ENCODE measurements at places on chromosomes 4 and X.

DNA sequence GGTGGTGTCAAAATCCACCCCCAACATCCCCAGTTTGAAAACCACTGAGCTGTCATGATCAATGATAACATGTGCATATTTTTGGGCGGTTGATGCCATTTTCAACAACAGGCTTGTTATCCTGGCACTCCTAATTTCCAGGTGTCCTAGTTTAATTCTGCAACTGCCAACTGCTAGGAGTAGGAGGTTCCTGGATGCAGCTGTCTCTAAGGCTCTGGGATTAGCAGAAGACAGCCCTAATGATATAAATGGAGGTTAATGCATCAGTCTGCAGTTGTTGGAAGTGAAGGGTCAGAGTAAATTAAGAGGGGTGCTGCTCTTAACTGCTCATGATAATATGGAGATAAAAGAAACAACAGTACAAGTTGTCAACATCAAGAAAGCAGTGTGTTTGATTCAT lies 23.8 kb downstream of the ARFIP1 start:
- DNase-seq = no peak

DNA sequence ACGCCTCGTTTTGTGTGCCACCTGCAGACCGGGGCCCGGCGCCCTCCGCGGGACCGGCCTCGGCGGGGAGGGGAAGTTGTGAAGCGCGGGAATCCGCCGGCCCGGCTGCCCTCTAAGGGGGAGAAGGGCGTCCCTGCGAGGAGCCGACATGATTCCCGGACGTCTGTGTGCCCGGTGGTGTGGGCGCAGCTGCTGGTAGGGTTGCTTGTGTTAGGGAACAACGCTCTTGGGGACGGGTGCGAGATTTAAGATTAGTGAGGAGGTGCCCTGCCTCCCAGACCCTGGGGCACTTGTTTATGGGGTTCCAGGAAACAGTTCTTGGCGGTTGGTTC lies 627 bp downstream of the CDKN2AIP start:
- no peak for DNase-seq

GRCh38 chr4:48504352-48504751 lies 14.3 kb downstream of the ZAR1 start:
- no peak for DNase-seq

DNA sequence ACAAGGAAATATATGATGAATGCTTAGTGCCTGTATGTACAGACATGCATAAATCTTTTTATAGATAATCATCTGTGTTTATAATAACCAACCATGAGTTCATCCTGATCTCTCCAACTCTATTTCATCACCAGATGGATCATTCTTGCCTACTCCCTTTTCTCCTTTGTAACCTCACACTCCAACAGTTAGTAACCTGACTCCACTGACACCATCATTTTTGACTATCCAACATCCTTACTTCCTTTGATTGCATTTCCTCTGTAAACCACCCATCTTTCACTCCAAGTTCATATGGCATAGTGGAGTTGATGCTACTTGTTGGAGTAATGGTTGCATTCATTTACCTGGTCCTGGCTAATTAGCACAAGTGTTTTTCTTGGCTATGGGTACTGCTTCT lies 170.6 kb downstream of the ZNF330 start:
- no peak for DNase-seq

DNA sequence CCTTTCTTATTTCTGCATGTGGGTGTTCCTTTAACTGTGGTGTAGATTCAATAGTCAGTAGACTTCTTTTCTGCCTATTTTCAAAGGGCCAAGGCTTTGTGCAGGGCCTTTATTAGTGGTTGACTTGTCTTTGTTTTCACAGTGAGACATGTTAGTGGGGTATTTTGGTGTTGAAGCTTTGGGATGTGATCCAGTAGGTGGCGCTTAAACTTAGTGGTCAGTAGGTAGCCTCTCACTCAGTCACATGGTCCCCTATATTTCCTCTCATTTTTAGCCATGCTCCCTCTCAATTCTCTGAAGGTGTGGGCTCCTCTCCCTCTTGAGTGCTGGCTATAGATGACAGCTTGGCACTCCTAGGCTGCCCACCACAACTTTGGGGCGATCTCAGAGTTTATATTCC lies 23.4 kb upstream of the SLC10A7 start:
- no peak for DNase-seq

GRCh38 chr4:78638337-78639172 lies 87.0 kb downstream of the ANXA3 start:
- DNase-seq = no peak
